Pulmonary artery endothelial cell (primary cell): ENCODE measurements at places on chromosomes 3 and 15.

DNA sequence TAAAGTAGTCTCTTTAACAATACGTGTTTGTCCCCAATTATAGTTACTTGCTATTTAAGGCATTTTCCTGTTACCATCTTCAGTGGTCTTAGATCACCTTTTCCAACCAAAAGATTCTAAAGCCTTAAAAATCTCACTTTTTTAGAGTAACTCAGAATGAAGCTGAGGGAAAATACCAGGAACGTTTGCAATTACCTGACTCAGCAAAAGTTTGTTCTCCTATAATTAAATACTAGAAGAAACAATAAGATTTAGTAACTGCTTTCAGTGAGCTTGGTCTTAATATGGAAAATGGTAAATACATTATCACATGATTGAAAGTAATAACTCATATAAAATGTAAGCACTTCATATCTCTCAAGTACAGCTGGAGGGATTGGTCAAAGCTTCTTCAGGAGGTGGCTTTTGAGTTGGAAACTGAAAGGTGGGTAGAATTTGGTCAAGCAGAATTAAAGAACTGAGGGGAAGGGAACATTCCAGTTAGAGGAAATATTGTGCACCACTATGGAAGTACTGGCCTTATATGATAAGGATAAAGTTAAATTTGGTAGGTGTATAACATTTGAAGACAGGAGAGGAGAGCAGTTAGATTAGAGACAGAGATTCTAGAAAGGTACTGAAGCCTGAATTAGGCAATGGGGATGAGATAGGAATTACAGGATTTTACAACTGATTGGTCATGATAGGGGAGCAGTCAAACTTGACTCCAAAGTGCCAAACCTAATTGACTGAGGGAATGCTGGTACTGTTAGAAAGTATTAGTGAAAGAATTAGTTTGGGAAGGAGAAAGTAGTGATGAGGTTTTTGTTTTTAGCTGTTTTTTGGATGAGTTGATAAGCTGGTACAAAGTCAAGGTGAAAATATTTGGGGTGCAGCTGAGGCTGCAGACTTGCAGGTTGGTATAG lies 21.9 kb downstream of the TSC22D2 start:
- DNase-seq: no peak

- no peak for DNase-seq
These were observed 1.9 kb downstream of the VILL start for GRCh38 chr3:37992271-37993066.

- no peak for DNase-seq
These were observed 21.0 kb downstream of the TMEM43 start for GRCh38 chr3:14145670-14146380.

- DNase-seq: no peak
These were observed 146.4 kb downstream of the ERC2 start for GRCh38 chr3:56321892-56322291.

DNA sequence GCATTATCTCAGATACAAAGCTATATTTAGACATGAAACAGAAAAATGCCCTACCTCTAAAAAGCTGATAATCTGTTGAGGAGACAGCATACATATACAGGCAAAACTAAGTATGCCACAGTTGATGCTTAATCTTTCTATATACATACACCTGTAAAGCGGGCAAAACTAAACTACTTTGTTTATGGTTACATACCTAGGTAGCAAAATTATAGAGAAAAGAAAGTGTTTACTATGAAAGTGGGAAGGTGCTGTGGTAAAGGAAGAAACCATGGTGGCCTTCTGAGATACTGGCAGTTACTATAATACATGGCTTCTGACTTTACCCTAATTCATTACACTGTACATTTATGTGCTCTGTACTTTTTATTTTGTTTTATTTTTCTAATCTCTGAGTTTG lies 36.0 kb upstream of the NR1I2 start:
- no peak for DNase-seq

DNA sequence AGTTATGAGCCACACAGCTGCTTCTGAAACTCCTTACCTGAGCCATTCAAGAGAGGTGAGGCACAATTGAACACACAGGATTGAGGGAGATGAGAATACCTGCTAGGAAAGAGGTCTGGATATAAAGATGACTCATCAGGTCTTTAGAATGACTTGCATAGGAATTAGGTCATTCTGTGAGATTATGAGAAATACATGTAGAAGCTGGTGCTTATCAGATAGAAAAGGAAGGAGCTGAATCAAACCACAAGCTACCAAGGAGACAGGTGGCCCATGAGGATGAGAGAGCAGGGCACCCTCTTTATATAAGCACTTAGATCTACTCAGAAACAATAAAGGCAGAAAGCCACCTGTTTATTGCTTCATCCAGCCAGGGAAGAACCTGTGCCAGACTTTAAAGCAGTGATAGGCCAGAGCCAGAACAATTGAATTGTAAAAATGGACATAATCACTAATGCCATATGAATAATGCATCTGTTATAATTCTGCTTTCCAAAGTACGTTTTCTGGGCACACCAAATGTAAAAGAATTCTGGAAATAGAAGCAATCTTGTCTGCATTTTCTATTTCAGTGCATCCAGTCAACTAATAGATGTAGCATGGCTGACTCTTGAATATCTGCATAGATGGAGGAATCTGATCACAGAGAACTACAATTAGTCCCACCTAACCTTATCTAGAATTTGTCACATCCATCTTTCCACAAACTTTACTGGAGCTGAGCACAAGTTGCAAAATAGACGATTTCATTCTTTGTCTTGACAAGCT lies 74.9 kb downstream of the PIK3R4 start:
- no peak for DNase-seq

DNA sequence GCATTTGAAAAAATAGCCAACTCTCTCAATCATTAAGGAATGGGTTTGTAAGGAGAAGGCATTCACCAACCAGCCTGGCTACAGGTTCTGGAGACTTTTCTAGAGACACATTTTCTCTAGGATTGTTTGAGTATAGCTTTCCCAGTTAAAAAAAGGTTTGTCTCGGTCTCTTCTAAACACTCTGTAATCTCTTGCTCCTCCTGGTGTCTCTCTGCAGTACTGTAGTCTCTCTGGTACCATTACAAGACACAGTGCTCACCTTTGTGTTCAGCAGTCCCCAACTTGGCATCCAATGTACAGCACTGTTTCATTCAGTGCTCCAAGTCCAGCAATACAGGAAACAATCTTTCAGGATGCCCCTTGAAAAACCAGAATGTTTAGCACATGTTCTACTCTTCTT lies 534.4 kb downstream of the ZNF385D start:
- no peak for DNase-seq

- DNase-seq: no peak
These were observed 12.8 kb downstream of the C15orf39 start for GRCh38 chr15:75214293-75215096.

- DNase-seq: no peak
These were observed 9.5 kb downstream of the CLDN18 start for GRCh38 chr3:138019281-138020069.

- DNase-seq: no peak
These were observed 278.0 kb upstream of the TRIM42 start for GRCh38 chr3:140399871-140400270.

DNA sequence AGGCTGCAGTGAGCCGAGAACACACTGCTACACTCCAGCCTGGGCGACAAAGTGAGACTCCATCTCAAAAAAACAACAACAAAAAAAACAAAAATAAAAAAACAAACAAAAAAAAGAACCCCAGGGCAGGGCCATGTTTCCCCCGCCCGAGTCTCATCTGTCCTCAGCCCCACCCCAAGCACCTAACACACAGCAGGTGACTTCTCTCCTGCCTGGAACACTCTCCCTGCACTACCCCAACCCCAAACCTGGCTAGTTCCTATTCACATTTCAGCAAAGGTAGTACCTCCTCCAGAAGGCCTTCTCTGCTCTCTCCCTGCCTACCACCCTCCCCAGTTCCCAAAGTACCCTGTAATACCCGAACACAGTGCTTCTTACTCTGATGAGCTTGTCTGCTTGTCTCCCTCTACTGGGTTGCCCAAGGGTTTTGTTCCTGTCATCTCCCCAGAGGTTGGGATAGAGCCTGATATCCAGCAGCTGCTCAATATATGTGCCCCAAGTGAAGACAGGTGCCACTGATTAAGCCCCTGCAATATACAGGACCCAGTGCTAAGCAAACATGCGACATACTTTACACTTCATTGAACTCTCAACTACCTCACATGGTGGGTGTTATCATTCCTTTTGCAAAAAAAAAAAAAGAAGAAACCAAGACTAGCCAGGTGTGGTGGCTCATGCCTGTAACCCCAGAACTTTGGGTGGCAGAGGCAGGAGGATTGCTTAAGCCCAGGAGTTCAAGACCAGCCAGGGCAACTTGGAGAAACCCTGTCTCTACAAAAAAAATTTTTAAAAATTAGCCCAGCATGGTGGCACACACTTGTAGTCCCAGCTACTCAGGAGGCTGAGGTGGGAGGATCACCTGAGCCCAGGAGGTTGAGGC lies 103.6 kb downstream of the DAPK2 start:
- DNase-seq: no peak

GRCh38 chr3:29585368-29585767 lies 304.5 kb downstream of the RBMS3 start:
- DNase-seq: no peak

DNA sequence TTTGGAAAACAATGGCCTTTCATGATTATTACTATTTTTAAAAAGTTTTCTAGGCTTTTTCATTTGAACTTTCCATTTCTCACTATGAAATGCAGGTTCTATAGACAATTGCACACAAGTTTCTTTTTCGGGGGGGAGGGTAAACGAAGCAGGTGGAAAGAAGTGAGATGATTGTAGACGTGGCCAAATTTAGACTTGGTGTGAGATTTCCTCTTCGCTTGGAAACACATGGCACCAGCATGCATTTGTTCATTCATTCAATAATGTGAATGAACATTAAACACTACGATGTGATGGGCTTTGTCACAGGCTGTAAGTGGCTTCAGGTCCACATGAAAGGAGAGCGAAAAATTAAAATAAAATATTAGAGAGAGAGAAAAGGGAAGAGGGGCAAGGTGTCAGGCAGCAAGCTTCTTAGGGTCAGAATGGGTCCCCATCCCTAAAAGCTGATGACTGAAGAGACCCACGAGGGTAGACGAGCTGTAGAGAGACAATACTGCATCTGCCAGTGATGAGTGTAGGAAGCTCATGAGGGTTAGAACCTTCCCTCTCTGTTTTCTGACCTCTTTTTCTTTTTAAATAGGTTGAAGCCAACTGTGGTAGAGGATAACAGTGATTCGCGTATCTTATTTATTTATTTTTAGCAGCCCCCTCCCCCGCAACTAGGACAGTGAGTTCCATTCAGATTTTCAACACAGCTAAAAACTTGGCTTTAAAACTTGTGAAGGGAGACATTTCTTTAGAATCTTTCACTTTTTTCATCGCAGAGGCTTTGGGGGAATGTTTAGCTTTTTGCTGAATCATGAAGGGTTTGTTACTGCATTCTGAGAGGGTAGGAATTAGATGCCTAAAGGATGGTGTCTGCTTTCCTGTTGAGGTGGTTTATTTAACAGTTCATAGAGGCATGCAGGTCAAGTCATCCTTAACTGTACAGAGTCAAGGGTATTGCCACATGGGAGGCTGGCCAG lies 36.2 kb downstream of the GAP43 start:
- DNase-seq: no peak

DNA sequence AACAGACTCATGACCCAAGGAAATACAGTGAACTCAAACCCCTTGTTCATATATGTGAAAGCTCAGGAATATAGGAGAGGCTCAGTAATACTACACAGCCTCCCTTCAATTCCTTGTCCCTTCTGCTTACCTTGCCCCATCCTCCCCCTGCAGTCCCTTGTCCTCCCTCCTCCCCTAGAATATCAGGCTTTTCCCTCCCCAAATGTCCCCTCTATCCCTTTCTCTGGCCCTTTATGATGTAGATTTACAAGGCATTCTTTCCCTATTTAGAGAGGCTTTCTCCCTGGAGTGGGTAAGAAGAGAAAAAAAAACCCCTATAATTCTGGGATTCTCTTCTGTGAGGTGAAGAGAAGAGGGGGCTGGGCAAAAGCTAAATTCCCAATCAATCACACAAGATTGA lies 64.9 kb upstream of the KBTBD8 start:
- no peak for DNase-seq

GRCh38 chr3:129599607-129600006 lies 6.9 kb downstream of the PLXND1 start:
- DNase-seq: peak; percentile 92

GRCh38 chr3:50147447-50147846 lies 7.7 kb upstream of the SEMA3F start:
- no peak for DNase-seq

- no peak for DNase-seq
These were observed 40.3 kb downstream of the GNB4 start for GRCh38 chr3:179410999-179411398.

- DNase-seq: no peak
These were observed 10.6 kb upstream of the NFKBIZ start for GRCh38 chr3:101838691-101839090.

- DNase-seq: no peak
These were observed 6.3 kb downstream of the TM4SF18 start for GRCh38 chr3:149327156-149327555.

- DNase-seq: no peak
These were observed 90.7 kb downstream of the CHRD start for GRCh38 chr3:184470551-184470950.

- DNase-seq: no peak
These were observed 57.8 kb upstream of the NMD3 start for GRCh38 chr3:161163297-161163696.

- DNase-seq: no peak
These were observed 164.5 kb downstream of the PTPRG start for GRCh38 chr3:61725851-61726333.

GRCh38 chr3:17354341-17354740 lies 388.1 kb downstream of the TBC1D5 start:
- DNase-seq: no peak
